Fibroblast of skin of right biceps (primary cell): ENCODE measurements at places on chromosomes 12 and 14.

GRCh38 chr14:57029620-57030253, 219.5 kb upstream of the OTX2 start:
- no peak for DNase-seq

DNA sequence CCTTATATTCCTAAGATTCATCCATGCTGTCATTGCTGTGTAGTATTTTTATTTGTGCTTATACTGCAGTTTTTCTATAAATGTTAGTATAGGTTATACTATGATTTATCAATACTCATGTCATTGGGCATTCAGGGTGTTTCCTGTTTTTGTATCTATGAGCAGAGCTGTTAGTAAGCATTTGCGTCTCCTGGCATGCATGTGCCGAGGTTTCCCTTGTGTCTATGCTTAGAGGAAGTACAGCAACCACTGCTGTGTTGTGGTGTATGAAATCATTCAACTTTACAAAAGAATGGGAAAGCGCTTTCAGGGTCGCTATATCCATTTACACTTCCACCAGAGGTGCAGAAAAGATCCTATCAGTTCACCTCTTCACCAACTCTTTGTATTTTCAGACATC, 122.7 kb downstream of the RGS6 start:
- no peak for DNase-seq

GRCh38 chr12:50734409-50735263, 29.3 kb upstream of the ATF1 start:
- peak; percentile 47 for DNase-seq

- DNase-seq: no peak
These were observed 5.8 kb upstream of the TNFRSF1A start for GRCh38 chr12:6347367-6348338.
